ENCODE measurements at places on chromosomes 3 and 15. TPM values are rescaled to one million over a fixed set of nuclear protein-coding genes. Genes with fewer than 3 reads are reported as not detected.

RAD18 gene
- 7.8 TPM for total RNA-seq

CCR8 gene
- total RNA-seq = not detected

GABRB3 gene
- 0.82 TPM for total RNA-seq

TMEM266 gene
- total RNA-seq = 0.19 TPM

ZNF620 gene
- 1.6 TPM for total RNA-seq

LMOD3 gene
- total RNA-seq = not detected

CD200R1 gene
- 3.8 TPM for total RNA-seq

FGD5 gene
- total RNA-seq = 75.0 TPM

GP9 gene
- total RNA-seq = not detected

GUCA1C gene
- total RNA-seq = not detected

ZDHHC23 gene
- 4.8 TPM for total RNA-seq
